ENCODE measurements at places on chromosomes 6 and 20.

DNA sequence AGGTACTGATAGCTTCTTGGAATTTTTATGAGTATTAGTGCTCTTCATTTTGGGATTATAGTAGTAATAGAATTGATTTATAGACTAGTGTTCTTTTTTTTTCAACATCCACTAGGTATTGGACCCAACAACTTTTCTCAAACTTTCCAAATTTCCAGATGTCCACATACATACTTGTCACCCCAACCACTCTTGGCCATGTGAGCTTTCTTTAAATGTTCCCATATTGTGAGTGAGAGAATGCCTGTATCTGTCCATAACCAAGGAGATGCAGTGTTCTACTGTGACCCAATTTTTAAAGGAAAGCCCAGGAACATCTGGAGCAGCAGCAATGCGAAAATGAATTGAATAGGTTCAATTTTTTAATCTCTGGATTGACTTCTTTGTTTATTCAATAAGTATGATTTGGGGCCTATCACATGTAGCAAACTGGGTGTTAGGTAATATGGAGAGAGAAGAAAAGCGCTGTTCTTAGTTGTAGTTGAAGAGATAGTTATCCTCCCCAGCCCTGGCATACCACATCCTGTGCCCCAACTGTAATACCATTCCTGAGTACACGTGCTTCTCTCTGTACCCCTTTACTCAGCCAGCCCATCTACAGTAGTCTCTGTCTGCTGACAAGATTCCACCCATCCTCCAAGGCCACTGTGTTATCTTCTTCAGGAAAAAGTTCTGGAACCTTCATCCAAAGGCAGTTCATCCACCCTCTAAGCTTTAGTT, 116.8 kb upstream of the SUPT3H start:
- peak; percentile 40 for DNase-seq

DNA sequence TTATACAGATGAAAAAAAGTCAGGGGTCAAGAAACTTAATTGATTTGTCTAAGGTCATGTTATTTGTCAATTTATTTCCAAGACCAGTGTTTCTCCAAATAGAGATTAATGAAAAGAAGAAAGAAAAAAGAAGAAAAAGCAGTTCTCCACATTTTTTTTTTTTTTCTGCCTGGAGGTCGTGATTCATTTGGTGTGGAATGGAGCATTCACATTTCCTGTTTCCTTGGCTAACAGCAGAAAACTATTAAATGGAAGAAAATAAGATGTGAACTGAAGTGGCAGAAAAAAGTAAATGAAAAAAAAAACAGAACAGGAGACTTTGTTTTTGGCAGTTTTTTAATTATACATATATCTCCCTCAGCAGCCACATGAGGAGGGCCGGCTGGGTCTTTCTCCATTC, 470.8 kb upstream of the ZNF337 start:
- DNase-seq = no peak

DNA sequence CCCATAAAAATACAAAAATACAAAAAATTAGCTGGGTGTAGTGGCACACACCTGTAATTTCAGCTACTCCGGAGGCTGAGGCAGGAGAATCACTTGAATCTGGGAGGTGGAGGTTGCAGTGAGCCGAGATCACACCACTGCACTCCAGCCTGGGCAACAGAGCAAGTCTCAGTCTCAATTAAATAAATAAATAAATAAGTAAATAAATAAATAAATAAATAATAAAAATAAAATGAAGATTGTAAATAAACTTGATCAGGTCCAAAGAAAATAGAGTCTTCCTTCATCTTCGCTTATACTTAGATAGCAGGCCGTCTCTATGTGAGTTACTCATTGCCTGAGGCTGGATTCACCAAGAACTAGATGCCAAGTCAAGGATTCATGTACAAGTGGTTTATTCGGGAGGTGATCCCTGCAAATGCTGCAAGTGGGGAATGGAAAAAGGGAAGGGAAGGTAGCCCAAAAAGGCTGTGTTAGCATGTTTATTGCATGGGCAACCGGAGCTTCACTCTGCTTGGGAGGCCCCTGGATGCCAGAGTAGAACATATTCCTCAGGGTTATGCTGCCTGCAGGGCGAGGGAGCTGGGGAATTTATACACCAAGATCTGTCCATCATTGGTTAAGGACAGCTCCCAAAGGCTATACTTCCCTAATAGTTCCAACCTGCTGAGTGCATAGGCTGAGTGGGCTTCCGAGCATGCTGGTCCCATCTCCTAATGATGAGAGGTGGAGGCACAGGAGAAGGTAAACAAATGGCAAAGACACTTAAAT, 16.3 kb downstream of the PRND start:
- DNase-seq = no peak

DNA sequence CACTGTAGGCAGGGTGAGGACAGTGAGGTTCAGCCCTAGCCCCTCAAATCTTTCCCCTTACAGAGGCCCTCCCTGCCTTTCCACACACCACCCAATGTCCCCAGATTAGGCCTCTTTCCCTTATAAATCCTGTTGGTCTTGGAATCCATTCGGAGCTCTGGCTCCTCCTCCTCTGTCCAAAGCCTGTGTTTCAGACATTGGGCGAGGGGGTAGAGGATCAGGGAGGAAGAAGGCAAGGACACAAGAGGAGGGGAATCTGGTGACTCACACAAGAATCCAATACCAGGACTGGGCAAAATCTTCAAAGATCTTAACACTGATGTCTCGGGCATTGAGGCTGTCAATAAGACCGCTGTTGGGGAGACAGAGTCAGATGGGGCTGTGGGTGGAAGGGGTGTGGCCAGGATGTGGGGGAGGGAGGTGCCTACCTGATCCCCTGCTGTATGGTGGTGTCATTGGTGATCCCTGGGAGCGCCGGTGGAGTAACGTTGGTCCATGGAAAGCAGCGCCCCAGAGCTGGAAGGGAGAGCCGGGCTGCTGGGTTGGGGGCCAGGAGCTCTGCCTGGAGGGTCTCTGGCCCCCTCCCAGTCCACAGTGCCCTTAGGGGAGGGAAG, 7.6 kb downstream of the SLC44A4 start:
- no peak for DNase-seq

- DNase-seq = no peak
Observed at GRCh38 chr20:29878777-29879442, 1378.6 kb upstream of the DEFB115 start.

Data from CD4-positive, alpha-beta T cell treated with Interleukin-6 at 100 ng/mL for 8 hours (primary cell).